ENCODE measurements at places on chromosomes 12 and 14.
A peak's percentile ranks its signal among the peaks of the same experiment; 100 is the strongest.

- DNase-seq: no peak
Observed at GRCh38 chr14:59273737-59274136, 85.3 kb downstream of the DAAM1 start.

DNA sequence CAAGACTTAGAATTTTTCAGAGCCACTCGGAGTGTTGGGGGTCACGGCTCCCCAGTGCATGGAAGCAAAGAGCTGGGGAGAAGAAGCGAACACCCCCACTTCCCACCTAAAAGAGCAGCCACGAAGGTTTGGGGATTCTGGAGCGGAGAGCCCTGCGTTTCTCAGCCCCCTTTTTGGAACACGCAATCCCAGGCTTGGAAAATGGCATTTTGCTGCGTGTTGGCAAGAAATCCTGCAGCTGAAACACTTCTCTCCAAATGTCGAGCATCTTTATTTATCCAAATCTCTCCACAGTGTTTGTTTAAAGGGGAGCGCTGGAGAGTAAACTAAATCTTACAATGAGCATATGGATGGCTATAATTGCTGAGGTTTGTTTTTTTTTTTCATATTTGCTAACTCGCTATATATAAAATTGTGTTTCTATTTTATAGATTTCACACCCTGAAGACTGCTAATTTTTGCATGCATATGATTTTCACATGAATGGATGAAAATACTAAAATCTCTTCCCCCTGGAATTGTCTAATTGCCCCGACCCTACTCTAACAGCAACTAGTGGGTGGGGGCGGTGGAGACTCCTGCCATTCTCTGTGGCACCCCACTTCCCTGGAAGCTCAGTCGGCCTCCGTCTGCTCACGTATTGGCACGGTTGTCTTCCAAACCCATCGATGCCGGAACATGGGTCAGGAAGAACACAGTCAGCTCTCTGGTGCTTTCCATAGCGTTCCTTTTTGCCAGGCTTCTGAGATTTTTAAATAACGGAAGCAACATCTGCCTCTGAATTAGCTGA is 120.5 kb downstream of the GCH1 start:
- no peak for DNase-seq

- peak; percentile 53 for DNase-seq
Observed at GRCh38 chr12:65822732-65823512, 1.4 kb upstream of the HMGA2 start.

DNA sequence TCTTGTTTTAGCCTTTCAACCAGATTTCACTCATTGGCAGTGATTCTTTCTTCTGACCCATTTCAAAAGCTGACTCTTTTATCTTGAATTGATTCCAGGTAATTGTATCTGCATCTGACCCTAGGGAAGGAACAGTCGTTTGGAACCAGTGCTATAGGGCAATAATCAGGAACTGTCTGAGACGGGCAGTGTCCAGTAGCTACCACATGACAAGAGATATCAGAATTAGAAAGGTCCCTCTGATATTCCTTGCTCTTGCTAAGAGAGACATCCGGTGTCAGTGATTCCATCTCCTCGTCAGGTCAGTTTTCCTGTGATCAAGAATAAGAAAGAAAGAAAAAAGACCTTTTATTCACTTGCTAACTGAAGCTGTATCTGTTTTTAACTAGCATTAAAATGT is 47.8 kb upstream of the PDE3A start:
- no peak for DNase-seq

- no peak for DNase-seq
Observed at GRCh38 chr12:70265132-70265531, 21.9 kb downstream of the CNOT2 start.

DNA sequence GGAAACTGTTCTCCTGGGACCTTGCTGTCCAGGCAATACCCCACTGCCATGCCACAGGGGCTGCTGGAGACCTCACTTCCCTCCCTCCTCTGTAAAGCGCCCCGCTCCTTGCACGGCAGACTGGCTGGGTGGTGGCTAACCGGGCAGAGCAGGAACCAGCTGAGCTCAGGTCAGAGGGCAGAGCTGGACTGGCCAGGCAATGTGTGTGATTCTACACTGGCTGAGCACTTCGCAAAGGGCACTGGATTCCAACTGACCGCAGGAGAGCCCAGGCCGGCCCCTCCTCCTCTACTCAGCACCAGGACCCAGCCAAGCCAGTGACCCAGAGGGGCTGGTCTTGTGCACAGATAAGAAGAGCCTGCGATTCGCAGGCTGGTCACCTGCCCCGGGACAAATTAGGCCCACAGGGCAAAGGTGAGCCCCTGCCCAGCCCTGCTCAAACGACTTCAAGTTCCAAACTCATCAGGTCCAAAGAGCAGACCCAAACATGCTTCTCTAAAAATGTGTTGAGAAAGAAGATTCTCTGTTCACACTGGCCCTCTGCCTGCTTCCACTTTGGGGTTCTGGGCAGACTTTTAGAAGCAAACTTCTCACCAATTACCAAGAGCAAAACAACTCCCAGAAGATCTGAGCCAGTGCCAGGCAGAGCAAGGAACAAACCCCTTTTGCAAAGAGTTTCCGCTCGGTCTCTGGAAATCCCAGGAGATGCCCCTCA is 54.9 kb upstream of the DIO3 start:
- DNase-seq: no peak

GRCh38 chr12:30696103-30696408 is 387 bp upstream of the IPO8 start:
- DNase-seq: no peak

DNA sequence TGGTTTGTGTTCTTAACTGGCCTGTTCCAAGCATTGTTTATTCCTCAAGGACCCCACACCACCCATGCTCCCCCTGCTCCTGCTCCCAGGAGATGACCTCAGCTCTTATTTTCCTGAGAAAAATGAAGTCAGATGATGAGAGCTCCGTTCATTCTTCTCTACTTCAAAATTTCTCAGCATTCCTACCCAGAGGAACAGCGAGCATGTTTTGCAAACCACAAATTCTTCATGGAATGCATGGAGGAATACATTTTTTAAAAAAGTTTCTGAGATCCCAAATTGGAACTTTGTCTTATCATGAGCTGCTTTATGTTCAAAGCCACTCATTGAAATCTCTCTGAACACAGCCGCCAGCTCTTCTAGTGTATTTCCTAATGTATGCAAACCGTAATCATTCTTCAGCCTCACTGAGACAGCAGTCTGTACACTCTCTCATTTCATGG is 44.9 kb downstream of the SYNE2 start:
- DNase-seq: no peak

- DNase-seq: no peak
Observed at GRCh38 chr12:74999474-74999873, 210.2 kb downstream of the KCNC2 start.

DNA sequence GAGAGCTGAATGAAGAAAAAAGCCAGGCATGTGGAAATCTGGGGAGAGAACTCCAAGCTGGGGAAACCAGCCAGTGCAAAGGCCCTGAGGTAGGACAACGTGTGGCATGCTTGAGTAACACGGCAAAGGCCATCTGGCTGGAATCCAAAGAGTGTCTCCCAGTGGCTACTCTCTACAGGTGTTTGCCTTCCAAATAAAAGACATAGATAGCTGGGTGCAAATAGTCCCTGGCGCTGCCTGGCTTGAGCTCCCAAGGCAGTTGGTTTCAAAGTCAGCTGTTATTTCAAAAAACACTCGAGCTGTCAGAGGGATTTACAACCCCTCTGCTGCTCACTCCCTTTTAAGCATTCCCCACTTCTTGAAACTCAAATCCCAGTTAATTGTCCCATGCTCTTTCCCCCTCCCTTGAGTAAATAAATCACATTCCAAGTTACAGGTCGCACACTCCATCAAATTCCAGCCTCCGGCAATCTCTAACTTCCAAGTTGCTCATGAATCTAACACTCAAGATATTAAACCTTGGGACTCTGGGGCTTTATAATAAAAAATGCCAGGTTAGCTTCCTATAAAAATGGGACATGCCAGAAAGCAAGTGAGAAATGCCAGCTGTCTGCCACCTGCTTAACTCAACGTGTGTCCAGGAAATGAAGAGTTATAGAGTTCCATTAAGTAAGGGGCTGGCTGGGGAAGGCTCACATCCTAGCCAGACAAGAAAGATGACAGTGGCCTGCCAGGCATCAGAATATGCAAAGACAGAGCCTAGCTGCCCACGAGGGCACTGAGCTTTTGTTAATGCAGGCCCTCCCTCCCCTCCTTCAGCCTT is 133.6 kb upstream of the NOS1 start:
- no peak for DNase-seq

DNA sequence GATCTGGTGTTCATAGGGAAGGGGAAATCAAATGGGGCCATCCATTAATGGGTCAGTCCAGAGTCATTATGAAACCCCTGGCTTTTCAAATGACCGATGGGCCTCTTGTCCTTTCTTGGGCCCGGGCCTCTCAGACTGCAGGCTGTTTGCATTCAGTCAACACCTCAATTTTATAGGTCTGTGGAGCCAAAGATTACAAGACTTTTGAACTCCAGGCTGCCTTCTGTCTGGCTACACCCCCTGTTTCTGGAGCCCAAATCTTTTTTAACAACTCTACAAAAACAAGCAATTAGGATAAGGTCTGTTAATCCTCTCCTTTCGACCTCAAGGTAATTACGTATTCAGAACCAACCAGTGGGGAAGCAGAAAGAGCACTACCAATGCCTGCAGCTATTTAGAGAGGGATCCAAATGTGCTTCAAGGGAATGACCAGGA is 35.6 kb downstream of the DUSP6 start:
- DNase-seq: no peak

Measured in 8988T (cell line).